Activated CD4-positive, alpha-beta memory T cell treated with anti-CD3 and anti-CD28 coated beads, Interleukin-2, amount 10 ng/mL, durations not matched to agents 7 days and 5 days (primary cell): ENCODE measurements at places on chromosomes 11 and 22. TPM values are rescaled to one million over a fixed set of nuclear protein-coding genes. Genes with fewer than 3 reads are reported as not detected.

Gene LDLRAD3
- total RNA-seq: not detected

Gene OLFML1
- total RNA-seq: not detected

Gene PRODH
- 0.35 TPM for total RNA-seq

Gene RAG2
- not detected for total RNA-seq

Gene CDCA5
- total RNA-seq: 104 TPM

DNA sequence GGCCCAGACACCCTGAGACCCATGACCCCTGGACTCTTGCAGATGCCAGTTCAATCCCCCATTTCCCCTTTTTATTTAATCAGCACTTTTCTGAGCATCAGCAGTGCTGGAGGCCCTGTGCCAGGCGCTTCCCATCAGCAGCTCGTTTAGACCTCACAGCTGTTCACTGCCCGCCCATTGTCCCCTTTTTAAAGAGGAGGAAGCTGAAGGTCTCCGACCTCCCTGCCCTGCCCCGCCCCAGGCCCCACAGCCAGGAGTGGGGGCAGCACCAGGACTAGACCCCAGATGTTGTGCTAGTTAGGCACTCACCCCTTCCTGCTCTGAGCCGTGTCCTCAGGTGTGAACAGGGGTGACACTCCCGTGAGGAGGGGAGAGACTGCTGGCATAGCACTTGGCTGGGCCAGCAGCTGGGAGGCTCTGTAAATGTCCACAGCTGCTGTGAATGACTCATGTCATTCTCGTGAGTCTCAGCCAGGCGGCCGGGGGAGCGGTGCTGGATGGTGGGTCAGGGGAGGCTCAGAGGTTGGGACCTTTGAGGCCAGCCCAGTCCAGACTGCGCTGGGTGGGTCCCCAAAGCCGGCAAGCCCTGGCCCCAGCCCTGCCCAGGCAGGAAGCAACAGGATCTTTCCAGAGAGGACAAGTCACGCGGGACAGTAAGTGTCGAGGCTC is 19.9 kb downstream of the EMID1 start:
- H3K4me1 ChIP-seq: no peaks in the 10 kb centered on the region
- H3K27ac ChIP-seq: no peak overlapping the region
- no peak for DNase-seq
- H3K36me3 ChIP-seq: no peaks in the 10 kb centered on the region
- no peak overlapping the region for H3K4me3 ChIP-seq

GRCh38 chr11:115081972-115082371 is 403.6 kb downstream of the NXPE2 start:
- no peaks in the 10 kb centered on the region for H3K27me3 ChIP-seq
- H3K4me3 ChIP-seq: no peak overlapping the region
- H3K4me1 ChIP-seq: no peaks in the 10 kb centered on the region
- H3K36me3 ChIP-seq: no peaks in the 10 kb centered on the region

DNA sequence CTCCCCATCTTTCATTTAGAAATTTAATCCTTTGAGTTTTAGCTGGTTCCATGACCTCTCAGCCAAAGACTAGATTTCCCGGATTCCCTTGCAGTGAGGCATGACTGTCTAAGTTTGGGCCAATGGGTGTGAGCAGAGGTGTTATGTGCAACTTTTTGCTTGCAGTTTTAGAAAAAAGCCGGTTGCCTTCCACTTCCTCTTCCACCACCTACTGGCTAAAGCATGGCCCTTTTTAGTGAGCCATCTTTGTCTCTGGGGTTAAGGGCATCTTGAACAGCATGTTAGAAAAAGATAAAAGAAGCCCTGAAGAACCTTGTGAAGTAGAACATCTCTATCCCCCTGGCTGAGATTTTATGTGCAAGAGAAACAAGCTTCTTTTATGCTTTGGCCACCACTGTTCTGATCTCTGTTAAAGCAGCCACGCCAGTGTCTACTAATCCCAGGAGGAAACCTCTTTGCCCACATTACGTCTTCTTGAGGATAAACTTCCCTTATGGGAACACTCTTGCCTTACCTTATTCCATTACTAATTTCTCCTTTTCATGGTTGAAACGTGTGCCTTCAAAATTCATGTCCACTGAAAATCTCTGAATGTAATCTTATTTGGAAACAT is 279.9 kb downstream of the TENM4 start:
- no peaks in the 10 kb centered on the region for H3K4me1 ChIP-seq
- no peak overlapping the region for H3K27ac ChIP-seq
- no peaks in the 10 kb centered on the region for H3K36me3 ChIP-seq
- no peak for DNase-seq
- H3K4me3 ChIP-seq: no peak overlapping the region
- H3K27me3 ChIP-seq: no peaks in the 10 kb centered on the region

GRCh38 chr22:18056161-18056666 is 21.6 kb upstream of the PEX26 start:
- no peak overlapping the region for H3K27ac ChIP-seq
- peaks cover 14% of the 10 kb centered on the region for H3K27me3 ChIP-seq
- H3K36me3 ChIP-seq: no peaks in the 10 kb centered on the region
- no peak overlapping the region for H3K4me3 ChIP-seq

DNA sequence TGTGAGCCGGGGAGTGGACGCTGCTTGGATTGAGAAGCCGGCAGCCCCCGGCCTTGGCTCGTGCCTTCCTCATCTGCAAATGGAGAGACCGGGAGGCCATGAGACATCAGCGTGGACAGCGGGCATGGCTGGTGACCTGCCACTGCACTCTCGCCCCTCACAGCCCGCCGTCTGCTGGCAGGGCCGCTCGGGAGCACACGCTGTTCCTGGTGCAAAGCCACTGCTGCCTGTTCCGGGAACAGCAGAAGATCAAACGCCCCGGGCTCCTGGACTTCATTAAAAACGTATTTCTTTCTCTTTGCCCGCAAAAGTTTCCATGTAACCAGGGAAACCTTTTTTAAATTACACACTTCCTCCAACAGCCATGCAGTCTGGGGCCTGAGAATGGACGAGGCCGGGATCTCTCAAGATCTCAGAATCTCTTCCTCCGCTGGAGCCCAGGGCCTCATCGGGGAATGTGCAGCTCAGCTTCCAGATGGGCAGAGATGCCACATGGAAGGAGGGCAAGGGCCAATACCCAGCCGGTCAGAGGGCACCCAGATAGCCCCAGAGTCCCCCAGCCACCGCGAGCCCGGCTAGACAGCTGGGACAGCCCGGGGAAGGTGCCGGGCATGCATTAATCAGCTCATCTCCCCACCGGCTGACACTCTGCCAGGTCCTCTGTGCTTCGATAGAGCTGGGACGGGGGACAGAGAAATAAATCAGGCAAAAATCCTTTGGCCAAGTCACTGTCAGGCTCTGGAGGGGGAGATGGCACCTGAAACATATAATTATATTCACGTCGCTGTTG is 62.8 kb upstream of the PRR5 start:
- no peak overlapping the region for H3K4me3 ChIP-seq
- no peaks in the 10 kb centered on the region for H3K36me3 ChIP-seq

DNA sequence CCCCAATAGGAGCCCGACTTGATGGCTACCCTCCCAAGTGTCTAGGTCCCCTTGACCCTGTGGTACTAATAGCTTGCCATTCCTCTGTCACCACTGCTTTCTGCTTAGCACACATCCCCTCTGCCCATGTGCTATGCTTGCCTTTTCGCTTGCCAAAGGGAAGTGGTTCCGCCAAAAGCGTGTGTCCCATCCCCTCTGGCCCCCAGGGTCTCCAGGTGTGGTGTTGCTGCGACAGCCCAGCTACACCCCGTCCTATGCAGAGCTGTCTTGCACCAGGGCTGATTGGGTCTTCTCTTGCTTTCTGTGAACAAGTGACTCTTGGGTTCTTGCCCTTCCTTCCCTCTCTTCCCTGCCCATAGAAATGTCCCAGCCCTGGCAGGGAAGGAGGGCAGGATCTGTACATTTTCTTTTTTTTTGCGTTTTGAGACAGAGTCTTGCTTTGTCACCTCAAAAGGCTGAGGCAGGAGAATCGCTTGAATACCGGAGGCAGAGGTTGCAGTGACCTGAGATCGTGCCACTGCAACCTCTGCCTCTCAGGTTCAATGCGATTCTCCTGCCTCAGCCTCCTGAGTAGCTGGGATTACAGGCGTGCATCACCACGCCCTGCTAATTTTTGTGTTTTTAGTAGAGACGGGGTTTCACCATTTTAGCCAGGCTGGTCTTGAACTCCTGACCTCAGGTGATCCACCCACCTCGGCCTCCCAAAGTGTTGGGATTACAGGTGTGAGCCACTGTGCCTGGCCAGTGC is 3.9 kb downstream of the TANGO2 start:
- peaks cover 4% of the 10 kb centered on the region for H3K36me3 ChIP-seq
- peaks cover 31% of the 10 kb centered on the region for H3K4me1 ChIP-seq
- no peak overlapping the region for H3K27ac ChIP-seq

DNA sequence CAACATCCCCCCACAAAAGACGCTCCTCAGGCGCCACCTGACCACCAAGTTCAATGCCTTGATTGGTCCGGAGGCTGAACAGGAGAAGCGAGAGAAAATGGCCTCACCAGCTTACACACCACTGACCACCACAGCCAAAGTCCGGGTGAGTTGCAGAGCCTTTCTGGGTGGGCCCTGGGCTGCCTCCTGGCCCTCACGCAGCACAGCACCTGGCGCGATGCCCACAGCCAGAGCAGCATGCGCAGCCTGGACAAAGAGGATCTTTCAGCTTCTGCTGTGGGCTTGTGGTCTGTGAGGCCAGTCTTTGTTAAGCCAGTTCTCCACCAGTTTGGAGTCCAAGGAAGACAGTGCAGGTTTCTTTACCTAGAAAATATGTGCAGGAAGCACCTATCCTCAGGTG is 21.6 kb downstream of the CYB5R2 start:
- H3K36me3 ChIP-seq: no peaks in the 10 kb centered on the region
- no peak for DNase-seq
- H3K27me3 ChIP-seq: no peaks in the 10 kb centered on the region
- no peak overlapping the region for H3K4me3 ChIP-seq

DNA sequence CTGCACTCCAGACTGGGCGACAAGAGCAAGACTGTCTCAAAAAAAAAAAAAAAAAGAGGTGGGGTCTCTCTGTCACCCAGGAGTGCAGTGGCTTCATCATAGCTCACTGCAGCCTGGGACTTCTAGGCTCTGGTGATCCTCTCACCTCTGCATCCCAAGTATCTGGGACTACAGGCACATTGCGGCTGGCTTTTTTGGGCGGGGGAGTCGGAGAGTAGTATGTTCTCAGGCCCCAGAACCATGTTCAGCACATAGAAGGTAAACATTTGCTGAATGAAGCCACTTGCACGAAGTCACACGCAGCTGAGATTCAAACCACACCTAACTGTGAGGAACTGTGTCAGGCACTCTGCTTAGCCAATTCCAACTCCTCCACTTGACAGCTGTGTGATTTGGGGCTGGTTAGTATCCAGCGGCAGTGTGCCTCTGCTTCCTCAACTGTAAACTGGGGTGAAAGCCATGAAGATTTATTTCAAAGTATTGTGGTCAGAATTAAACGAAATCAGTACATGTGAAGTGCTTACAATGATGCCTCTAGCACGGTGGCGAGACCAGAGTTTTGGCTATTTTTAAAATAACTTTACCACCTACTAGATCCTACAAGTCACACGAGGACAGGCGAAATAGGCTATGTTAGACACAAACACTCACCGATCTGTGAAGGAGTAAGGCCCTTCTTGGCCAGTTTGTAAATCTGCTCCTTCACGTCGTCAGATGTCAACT is 789 bp downstream of the RPS13 start:
- peak; percentile 24 for DNase-seq
- peak overlapping the region; percentile 96 for H3K4me3 ChIP-seq
- no peaks in the 10 kb centered on the region for H3K27me3 ChIP-seq
- H3K4me1 ChIP-seq: peaks cover 49% of the 10 kb centered on the region
- peak overlapping the region; percentile 96 for H3K27ac ChIP-seq
- H3K36me3 ChIP-seq: peaks cover 56% of the 10 kb centered on the region

DNA sequence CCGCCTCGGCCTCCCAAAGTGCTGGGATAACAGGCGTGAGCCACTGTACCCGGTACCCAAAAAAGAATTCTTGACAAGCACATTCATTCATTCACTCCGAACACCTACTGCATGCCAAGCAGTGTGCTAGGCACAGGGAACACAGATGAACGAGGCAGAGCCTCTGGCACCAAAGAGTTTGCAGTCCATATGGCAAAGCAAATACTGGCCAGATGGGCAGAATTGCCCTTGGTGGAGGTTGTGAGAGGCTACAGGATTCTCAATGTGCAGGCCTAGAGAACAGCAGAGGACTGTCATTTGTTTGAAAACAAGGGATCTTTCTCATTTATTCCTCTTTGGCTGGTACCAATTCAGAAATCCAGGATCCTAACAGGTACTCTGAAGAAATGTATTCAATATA is 27.5 kb upstream of the MTCH2 start:
- H3K4me1 ChIP-seq: peaks cover 3% of the 10 kb centered on the region
- no peaks in the 10 kb centered on the region for H3K27me3 ChIP-seq
- H3K36me3 ChIP-seq: no peaks in the 10 kb centered on the region
- no peak for DNase-seq

DNA sequence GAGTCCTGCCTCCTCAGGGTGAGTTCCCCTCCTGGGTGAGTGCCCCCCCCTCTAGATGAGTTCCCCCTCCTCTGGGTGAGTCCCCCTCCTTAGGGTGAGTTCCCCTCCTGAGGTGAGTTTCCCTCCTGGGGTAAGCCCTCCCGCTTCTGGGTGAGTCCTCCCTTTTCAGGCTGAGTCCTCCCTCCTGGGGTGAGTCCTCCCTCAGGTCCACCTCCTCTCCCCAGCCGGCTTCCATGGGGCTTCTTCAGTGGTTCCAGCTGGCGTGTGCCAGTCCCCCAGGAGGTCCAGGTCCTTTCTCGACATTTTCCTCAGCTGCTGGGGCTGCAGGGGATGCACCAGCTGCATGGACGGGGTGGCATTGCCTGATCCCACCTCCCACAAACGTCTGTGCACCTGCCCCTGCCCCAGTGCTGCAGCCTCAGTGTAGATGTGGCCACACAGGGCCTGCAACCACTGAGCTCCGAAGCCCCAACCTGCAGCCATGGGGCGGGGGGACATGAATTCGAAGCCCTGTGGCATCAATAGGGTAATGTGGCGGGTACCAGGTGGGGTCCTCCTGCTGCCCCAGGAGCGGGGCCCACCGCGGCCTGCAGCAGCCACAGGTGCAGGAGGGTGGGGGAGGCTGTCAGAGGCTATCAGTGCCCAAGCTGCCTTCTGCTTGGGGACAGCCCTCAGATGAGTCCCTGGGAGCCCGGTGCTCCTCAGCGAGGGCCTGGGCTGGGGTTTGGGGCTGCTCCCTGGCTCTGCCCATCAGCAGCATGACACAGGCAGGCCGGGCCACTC is 101.3 kb upstream of the FGF3 start:
- no peak overlapping the region for H3K4me3 ChIP-seq
- no peak for DNase-seq

DNA sequence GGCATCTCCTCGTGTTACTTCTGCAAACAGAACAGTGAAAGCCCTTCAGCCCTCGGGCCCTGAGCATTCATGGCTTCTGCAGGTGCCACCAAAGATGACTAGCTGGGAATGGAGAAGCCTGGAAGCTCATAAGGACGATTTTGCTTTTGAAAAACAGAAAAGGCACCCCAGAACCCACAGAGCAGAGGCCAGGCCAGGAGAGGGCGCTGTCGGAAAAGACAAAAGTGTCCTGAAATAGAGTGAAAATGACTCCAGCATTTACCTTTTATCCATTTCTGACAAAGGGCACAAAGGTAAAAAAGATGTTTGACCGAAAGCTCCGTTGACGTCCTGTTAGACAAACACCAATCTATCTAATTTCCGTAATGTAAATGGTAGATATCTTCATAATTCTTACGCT is 37.6 kb downstream of the ZNF195 start:
- H3K4me3 ChIP-seq: no peak overlapping the region
- no peak overlapping the region for H3K27ac ChIP-seq
- peak; percentile 63 for DNase-seq
- no peaks in the 10 kb centered on the region for H3K4me1 ChIP-seq
